ENCODE measurements at places on chromosomes 6 and 20.

DNA sequence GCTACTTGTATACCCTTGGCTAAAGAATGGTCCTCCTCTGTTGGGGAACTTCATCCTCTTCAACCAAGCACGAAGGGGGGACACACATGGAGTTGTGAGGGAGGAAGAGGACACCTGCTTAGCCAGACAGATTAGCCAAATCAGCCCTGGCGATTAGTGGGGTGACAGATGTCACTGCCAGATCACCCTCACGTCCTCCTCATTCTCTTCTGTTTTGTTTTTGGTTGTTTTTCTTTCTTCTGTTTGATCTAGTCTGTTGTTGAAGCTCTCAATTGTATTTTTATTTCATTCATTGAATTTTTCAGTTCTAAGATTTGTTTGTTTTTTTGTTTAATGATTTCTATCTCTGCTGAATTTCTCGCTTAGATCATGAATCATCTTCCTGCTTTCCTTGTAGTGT is 27.5 kb upstream of the NKX2-4 start:
- no peak for DNase-seq

- no peak for DNase-seq
Observed at GRCh38 chr6:138914701-138915100, 73.4 kb downstream of the REPS1 start.

- DNase-seq: no peak
Observed at GRCh38 chr6:83303426-83303825, 110.3 kb downstream of the RWDD2A start.

DNA sequence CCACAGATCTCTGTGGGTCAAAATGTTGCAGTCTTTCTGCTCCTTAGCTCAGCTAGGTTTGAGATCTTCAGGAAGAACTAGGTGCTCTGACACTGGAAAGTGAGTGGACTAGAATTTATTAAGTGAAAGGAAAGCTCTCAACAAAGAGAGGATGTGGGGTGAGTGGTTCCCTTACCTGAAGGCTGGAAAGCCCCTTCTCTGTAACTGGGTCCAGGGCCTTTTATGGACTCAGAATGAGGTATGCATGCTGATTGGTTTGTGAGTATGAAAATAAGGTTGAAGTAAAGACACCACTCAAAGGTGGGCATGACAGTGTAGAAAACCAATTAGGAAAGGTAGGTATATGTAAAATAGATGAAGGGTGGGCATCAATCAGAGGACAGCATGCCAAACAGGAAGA is 485.5 kb downstream of the CD109 start:
- no peak for DNase-seq

DNA sequence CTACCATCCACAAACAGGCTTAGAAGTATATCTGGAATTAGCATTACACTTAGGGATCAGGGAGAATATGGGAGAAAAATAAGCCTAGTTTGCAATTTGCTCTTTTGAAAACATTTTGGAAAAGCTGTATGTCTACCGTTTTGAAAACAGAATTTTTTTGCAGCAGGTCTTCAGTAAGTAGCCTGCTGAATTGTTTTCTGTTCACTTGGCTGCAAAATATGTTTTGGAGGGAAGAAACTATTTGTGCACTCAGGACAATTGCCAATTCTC is 39.6 kb downstream of the ILRUN start:
- no peak for DNase-seq

GRCh38 chr20:51494241-51495110 is 48.0 kb downstream of the NFATC2 start:
- peak; percentile 23 for DNase-seq

GRCh38 chr6:95364016-95364604 is 213.2 kb upstream of the MANEA start:
- no peak for DNase-seq

GRCh38 chr6:5260111-5260620 is 584 bp downstream of the LYRM4 start:
- DNase-seq: peak; percentile 44

DNA sequence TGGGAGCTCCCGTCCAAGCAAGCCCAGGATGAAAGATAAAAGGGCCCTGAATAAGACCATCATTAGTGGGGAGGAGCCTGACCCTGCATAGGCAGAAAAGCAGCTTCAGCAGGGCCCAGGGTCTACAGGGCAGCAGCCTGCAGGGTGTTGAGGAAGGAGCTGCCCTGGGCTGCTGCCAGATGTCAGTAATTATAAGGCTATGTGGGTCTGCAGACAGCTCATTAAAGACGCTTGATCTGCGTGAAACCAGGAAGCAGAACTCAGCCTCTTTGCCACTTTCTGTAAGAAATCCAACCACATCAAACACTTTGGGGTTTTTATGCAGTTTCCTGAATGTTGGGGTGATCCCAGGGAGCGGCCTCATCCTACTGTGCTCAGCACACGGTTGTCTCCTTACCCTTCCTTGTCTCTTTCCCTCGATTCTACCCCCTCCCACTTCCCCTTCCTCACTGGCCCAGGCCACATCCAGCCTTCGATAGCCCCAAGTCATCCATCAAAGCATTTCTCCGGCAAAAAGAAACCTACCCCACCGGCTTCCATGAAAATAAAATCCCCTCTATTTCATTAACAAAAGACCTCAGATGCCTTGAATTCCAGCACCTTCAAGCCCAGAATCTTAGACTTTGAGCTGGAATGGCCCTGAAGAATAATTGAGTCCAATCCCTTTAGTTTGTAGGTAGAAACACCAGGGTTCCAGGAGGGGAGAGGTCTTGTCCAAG is 1.0 kb upstream of the TGM6 start:
- DNase-seq: no peak

- DNase-seq: no peak
Observed at GRCh38 chr6:7171733-7172132, 64.0 kb downstream of the RREB1 start.

GRCh38 chr6:8578006-8578405 is 142.7 kb upstream of the SLC35B3 start:
- no peak for DNase-seq
